ENCODE measurements at places on chromosomes 16 and 17.

GRCh38 chr17:5563456-5563855, 20.9 kb downstream of the NLRP1 start:
- DNase-seq: no peak

- no peak for DNase-seq
These were observed 4.7 kb upstream of the DDX19A start for GRCh38 chr16:70342016-70342415.

DNA sequence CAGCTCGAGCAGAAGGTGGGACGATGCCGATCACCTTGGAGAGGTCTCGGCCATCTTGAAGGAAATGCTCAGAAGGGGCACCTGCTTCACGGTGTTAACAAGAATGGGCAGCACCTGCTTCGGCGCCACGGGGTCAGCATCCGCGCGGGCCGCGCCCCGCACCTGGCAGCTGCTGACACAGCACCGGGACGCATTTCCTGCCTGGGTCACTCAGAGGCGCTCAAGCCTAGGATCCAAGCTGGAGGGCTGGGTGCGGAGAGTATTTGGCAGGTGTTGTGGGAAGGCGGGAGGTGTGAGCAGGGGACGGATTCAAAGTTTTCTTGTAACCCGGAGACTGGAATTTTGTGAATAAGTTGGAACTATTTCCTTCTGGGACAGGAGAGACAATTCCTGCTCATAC, 39.3 kb upstream of the AKTIP start:
- DNase-seq: no peak

DNA sequence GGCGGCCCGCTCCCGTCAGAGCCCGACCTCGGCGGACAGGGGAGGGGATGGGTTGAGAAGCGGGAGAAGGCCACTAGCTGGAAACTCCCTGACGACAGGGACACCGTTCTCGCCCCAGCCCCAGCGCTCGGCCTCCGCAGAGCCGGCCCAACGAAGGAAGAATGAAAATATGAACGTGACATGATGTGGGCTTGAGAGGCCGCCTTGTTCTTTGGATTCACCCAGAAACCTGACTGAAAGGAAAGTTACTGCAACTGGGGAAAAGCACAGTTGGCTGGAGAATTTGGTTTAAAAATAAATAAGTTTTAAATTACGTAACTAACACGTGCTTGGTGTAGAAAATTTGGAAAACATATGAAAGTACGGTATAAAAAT, 21.1 kb downstream of the NPTX1 start:
- DNase-seq: no peak

GRCh38 chr16:54783226-54783625, 147.4 kb upstream of the IRX5 start:
- no peak for DNase-seq

- DNase-seq: no peak
These were observed 2.5 kb upstream of the CORO6 start for GRCh38 chr17:29625037-29625750.

GRCh38 chr17:77466140-77466539, 325.4 kb downstream of the SEC14L1 start:
- DNase-seq: no peak

DNA sequence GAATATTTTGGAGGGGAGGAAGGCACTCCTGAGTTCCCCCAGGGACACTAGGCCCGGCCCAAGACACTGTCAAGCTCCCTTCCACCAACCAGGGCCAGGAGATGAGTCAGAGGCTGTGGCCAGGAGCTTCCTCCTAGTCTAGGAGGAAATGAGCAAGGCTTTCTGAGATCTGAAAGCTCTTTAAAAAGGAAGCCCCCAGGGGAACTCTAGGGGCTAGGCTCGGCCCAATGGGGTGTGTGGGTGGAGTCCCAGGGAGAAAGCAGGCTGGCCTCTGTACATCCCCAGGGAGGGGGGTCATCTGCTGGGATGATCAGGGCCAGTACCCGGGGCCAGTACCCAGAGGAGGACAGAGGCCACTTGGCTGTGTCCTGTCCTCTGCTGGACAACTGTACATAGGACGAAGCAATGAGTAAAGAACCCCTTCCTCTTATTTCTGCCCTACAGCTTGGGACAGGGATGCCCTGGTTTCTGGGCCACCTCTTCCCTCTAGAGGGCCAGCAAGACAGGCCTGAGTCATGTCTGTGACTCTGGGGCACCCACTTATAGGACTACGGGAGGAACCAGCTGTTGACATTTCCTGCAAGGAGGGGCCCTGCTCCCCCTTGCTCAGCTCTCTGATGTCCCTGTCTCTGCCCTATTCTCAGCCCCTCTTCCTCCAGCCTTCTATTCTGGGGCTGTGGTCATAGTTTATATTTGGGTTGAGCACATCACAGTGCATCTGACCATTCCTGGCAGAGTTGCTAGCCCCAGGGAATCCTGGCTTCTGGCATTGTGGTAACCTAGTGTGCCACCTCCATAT, 2.7 kb downstream of the FHOD1 start:
- no peak for DNase-seq

Data from cortex of kidney (tissue), 1 donor.